ENCODE measurements at places on chromosomes 5 and 9.

DNA sequence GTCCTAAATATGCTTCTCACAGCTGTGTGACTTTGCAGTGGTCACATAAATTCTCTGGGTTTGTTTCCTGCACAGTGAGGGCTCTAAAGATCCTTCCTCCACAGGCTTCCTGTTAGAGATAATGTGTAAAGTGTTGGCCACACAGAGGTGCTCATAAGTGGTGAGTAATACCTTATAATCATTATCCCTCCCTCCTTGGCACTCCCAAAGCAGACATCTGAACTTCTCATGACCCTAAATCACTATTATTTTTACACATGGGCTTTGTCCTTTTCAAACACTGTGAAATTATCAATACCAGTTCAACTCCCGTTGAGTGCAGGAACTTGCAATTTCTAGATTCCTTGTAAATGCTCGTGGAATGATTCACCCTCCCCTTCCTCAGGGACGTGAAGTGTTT lies 100.2 kb downstream of the BRINP1 start:
- no peak for DNase-seq

GRCh38 chr5:88203981-88204750 lies 64.5 kb downstream of the TMEM161B start:
- DNase-seq: no peak

- DNase-seq: no peak
Measured at GRCh38 chr5:166093312-166093711, 2198.1 kb upstream of the WWC1 start.

GRCh38 chr9:98096091-98096490 lies 22.9 kb downstream of the TRIM14 start:
- DNase-seq: no peak

GRCh38 chr9:128180447-128180846 lies 10.9 kb downstream of the CIZ1 start:
- DNase-seq: no peak

Measured in esophagus squamous epithelium (tissue), 5 donors.